ENCODE measurements at places on chromosomes 4 and X.

GRCh38 chr4:120750152-120750525 lies 172.4 kb downstream of the PRDM5 start:
- no peak for DNase-seq

DNA sequence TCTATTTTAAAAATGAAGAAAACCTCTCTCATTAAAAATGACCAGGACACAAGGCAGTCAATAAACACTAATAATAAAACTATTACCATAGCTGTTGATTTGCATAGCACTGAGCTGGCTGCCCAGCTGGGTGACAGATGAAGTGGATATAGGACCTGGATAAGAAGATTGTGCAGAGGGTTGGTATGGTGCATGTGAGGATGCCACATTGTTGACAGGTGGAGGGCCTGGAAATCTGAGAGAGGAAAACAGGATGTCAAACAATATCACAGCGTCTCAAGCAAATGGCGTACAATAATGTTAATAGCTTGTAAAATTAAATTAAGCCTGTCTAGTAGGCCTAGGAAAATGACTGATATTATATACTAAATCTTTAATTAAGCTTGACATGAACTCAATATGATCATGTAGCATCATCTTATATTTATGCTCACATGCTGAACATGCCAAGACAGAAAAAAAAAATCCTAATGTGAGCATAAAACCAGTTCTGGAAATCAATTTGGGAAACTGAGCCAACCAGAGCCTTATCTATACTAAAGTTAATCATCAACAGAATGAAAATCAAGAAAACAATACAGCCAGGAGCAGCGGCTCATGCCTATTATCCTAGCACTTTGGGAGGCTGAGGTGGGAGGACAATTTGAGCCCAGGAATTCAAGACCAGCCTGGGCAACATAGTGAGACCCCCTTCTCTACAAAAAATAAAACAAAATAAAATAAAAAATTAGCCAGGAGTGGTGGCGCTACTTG lies 18.6 kb downstream of the SEC24D start:
- DNase-seq = peak; percentile 85

DNA sequence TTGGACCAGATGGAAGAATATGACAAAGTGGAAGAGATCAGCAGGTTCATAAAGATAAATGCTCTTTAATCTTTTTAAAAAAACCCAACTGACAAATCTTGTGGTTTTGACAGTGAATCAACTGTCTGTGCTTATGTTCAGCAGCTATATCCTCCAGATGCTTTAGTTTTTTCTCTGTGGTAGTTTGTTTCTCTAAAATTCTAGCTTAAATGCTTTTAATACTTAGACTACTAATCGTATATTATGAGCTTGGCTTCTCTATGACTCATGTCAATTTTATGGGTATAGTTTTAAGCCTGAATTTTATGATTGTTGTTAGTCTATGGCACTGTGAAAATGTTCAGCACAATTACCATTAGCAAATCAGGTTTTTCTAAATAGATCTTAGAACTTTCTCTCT lies 12.9 kb downstream of the HHIP start:
- no peak for DNase-seq

GRCh38 chr4:103150677-103151076 lies 47.5 kb downstream of the CENPE start:
- no peak for DNase-seq

GRCh38 chr4:152785639-152786615 lies 6.2 kb downstream of the ARFIP1 start:
- DNase-seq = no peak

GRCh38 chrX:96763608-96764007 lies 79.0 kb downstream of the DIAPH2 start:
- DNase-seq = no peak

DNA sequence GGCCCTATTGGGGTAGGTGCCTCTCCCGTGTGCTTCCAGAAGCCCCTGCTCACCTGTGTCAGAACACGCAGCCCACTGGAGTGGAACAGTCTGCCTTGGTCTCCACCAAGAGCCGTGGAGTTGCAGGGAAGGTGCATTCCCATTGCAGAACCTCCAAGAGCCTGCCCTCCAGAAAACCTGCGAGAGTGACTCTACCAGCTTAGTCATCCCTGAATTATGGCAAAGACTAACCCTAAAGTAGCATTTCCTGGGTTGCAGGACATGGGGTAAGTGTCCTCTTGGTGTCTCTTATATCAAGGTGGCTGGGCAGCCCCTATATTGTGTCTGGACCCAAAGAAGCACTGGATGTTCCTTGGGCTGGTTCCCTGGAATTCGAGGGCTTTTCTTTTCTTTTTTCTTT lies 224.6 kb downstream of the BCOR start:
- DNase-seq = no peak
